ENCODE measurements at places on chromosomes 3 and 15. TPM values are rescaled to one million over a fixed set of nuclear protein-coding genes. Genes with fewer than 3 reads are reported as not detected.

Gene CMTM8
- total RNA-seq = 11.2 TPM

Gene GOLGA6C
- not detected for total RNA-seq

Gene GUCA1C
- total RNA-seq = not detected

Gene CYP19A1
- 0.13 TPM for total RNA-seq

Gene AADACL2
- not detected for total RNA-seq

Gene CNTN6
- 0.40 TPM for total RNA-seq

Gene LRRC31
- not detected for total RNA-seq

DNA sequence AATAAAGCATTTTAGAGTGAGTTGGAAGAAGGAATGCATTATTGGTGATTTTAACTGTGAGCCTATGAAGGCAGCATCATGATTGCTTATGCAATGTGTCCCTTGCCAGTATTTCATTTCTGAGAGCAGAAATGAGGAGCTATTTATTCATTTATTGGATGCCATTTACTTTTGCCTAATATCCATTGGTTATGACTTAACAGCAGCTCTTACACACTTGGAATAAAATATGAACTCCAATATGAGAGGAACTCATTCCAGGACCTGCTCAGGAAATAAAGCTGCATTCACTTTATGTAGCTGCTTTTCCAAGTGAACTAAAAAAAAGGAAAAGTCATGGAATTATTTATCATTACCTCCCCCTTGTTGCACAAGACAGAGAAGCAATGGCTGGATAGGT lies 280.1 kb downstream of the LRTM1 start:
- DNase-seq = no peak

GRCh38 chr3:127234778-127235177 lies 41.8 kb downstream of the PRR23E start:
- no peak for DNase-seq

DNA sequence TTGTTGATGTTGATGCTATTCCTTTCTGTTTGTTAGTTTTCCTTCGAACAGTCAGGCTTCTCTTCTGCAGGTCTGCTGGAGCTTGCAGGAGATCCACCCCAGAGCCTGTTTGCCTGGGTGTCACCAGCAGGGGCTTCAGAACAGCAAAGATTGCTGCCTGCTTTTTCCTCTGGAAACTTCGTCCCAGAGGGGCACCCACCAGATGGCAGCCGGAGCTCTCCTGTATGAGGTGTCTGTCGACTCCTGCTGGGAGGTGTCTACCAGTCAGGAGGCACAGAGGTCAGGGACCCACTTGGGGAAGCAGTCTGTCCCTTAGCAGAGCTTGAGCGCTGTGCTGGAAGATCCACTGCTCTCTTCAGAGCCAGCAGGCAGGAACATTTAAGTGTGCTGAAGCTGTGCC lies 303.2 kb downstream of the ZIC1 start:
- DNase-seq = peak; percentile 3

DNA sequence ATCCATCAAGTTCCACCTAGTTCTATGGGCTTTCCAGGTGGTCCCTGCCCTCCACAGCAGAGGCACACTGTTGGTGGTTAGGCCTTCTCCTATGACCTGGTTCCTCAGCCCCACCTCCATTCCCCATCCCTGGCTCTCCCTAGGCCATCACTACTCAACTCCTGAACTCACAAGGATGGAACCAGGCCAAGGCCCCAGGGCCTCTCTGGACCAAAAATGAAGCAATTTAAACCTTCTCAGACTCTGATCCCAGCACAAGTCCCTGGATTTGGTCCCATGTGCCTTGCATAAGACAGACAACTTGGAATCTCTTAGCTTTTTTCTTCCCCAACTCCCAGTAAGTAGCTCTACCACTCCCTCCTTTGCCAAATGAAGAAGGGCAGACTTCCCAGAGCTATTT lies 14.4 kb upstream of the ACAN start:
- DNase-seq = no peak

- DNase-seq = no peak
Observed at GRCh38 chr3:28840976-28841376, 439.9 kb upstream of the RBMS3 start.

GRCh38 chr3:129732200-129732876 lies 125.9 kb upstream of the PLXND1 start:
- peak; percentile 64 for DNase-seq

DNA sequence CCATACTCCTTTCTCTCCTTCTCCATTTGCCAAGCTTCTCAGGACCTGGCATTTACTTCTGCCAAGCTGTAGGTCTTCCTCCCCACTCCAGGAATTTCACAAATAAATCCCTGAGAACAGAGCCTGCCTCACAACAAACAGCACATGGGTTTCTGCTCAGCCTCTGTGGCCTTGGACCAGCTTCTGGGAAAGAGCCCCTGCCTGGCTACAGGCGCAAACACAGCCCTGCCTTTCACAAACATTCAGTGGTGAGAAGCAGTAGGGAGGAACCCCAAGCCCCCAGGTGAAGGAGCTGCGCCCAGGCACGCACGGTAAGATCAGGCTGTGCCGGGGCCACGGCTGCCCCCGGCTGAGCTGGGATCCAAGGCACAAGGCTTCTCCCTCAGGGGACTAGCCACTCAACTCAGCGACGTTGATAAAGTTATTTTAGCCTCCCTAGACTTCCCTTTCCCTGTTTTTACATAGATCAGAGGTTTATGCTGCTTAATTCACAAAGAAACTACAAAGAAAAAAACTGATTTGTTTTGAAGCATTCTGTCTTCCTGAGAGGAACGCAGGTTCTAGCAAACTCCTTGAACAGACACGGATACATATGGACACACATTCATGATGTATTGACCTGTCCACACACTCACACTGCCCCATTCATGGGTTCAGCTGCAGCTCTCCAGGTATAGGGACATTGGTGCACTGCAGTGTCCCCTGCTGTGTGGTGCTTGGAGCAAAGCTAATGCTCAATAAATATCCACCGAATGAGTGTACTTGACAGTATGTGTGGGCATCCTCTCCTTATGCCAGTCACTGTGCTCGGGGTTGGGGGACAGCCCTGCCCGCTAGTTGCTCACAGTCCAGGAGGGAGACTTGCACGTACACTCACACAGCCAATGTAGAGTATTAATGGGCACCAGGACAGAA lies 25.4 kb downstream of the HES1 start:
- DNase-seq = no peak

- DNase-seq = peak; percentile 20
Observed at GRCh38 chr3:53643757-53644156, 149.3 kb downstream of the CACNA1D start.

GRCh38 chr3:132209855-132210254 lies 107.4 kb upstream of the ACP3 start:
- DNase-seq = no peak

GRCh38 chr15:98737721-98738120 lies 89.4 kb downstream of the IGF1R start:
- DNase-seq = no peak

GRCh38 chr3:156479604-156480003 lies 75.3 kb downstream of the SSR3 start:
- no peak for DNase-seq

DNA sequence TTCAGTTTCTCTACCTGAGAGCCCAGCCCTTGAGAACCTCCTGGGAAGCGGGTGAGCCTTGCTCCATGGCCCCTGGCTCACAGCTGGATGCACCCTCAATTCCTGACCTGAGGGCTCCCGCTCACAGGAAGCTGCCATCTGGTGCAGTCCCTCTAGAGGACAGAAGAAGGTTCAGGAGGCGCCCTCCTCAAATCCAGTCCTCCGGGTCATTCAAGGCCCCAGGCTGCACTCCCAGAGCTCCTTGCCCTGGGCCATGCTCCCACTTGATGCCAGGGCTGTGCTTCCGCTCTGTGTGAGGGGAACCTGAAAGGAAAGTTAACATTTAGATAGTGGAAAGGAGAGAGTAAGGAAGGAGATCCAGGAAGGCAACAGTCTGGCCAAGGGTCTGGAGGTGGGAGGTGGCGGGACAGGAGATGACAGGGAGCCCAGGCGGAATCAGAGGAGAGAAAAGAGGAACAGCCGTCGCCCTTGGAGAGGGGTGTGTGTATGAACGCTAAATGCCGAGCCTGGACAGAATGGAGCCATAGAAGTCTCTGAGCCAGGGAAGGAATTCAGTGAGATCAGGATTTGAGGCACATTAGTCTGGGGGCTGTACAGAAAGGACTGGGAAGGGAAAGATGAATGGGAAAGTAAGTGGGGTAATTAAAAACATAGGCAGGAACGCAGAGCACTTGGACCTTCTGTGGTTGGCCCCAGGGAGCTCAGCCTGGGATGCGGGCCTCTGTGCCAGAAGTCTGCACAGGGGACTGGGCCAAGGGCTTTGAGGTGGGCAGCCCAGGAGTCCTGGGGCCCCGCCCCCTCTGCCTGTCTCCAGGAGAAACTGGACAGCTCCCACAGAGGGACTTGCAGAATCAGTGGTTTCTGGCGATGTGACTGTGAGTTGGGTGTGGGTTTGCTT lies 26.1 kb downstream of the TBC1D21 start:
- DNase-seq = no peak

DNA sequence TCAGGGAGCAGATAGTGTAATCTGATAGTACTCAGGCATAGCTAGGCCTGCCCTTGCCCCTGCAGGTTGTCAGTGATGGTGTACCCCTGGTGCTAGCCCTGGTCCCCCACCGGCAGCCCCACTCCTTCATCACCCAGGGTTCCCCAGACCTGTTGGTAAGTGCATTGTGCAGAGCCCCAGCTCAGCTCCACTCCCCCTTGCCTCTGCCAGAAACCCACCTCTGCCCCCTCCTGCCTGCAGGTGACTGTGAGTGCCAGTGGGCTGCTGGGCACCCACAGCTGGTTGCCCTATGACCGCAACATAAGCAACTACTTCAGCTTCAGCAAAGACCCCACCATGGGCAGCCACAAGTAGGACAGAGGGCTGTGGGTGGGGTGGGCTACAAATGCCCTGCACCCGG lies 27.5 kb downstream of the NBEAL2 start:
- DNase-seq = no peak

- no peak for DNase-seq
Observed at GRCh38 chr3:64489361-64490044, 198.3 kb downstream of the ADAMTS9 start.

DNA sequence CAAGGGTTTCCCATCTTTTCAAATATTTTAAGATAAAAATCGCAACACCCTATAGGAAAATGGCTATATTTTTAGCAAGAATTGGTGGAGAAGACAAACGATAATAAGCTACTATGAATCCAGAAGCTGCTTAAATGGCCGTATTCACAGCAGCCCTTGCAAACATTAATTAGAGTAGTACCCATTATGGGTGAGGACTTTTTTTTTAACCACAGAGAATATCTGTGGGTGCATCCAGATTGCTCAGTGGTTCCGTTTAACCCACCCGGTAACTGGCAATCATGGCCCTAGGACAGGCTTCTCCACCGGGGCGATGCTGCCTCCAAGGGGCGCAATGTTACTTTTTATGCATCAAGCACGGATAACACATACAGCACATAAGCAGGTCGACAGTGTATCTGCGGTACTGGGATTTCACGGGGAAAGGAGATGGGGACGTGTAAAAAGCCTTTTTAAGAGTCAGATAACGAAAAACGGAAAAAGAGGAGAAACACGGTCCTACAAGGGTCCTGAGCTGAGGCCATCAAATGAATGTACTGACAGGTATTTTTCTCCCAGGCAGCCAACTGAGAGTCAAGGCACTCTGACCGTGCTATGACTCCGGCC lies 968 bp upstream of the TMEM266 start:
- peak; percentile 63 for DNase-seq

DNA sequence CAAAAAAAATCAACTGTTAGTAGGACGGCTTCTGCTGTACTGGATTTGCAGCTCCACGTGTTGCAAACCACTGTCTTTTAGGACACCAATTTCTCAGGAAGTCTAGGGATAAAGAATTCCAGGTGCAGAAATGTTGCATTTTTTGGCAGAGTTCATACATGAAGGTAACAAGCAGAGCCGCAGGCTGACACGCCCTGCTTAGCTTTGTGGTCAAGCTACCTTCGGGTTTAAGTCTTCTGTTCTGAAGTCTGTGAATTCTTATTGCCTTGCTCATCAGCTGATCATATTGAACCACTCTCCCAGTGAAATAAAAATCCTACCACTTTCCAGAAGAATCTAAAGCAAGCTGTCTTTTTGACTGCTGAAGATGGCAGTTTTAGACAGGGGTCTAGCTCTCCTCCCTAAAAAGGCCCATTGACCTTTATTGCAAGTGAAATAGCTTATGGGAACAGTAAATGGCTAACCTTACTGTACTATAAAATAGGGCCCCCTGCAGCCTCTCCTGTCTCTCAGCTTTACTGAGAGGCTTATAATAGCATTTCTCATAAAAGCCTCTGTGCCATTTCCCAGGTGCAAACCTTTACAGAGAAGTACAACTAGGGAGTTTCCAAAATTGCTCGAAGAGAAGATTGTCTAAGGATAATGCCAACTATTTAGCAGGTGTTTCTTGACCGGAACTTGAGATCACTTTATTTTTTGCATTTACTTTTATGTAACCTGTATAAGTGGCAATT lies 262.2 kb upstream of the IL12A start:
- no peak for DNase-seq

DNA sequence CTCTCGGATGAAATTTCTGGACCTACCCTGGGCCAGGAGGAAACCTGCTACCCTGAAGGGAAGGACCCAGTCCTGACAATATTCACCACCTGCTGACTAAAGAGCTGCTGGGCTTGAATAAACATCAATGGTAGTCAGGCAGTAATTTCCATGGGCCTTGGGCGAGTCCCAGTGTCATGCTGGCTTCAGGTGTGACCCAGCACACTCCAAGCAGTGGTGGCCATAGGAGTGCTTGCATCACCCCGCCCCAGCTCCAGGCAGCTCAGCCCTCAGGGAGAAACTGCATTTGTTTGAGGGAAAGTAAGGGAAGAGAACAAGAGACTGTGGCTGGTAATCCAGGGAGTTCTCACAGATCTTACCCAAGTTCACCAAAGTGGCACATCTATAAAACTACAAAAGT lies 261.8 kb upstream of the DCBLD2 start:
- no peak for DNase-seq

GRCh38 chr15:52052066-52052935 lies 33.3 kb downstream of the MAPK6 start:
- DNase-seq = no peak

- DNase-seq = peak; percentile 87
Observed at GRCh38 chr3:142929109-142929508, 34.4 kb downstream of the PAQR9 start.

DNA sequence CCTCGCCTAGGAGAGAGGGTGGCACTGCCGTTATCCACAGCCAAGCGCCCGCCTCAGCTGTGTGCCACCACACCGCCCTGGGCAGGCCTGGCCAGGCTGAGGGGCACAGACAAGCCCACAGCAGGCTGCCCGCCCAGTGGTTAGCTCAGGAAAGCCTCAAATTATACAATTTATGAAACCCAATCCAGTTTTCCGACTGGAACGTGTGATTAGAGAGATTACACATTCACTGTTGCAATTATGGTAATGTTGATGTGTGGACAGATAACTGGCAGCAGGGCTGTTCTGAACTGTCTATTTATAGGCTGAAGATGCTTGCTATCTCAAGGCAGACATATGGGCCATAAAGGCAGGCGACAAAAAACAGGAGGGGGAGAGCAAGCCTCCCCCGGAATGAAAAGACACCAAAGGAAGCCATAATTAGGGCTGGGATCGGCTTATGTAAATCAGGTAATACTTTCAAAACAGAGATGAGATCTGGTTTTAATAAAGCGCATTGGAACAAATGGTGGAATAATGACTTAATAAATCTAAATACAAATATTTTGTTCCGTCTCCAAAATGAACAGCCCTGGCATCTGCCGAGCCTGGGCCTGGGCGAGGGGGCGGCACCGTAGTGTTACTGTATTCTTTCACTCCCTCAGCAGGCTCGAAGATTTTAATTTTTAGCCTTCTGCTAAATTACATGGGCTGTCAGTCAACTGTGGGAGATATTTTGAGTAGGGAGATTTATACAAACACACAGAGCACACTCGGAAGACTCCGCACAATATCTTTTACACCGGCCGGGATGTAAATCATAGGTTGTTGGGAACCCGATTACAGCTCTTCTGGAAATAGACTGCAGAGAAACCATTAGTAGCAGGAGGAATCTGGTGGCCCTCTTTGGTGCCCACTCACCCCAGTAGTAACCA lies 103.1 kb upstream of the TLE3 start:
- DNase-seq = no peak
